ENCODE measurements at places on chromosomes 1 and 21.

- DNase-seq, result no peak
Measured at GRCh38 chr1:200207711-200208126, 180.2 kb downstream of the NR5A2 start.

- no peak for DNase-seq
Measured at GRCh38 chr1:216047811-216048572, 375.3 kb downstream of the USH2A start.

GRCh38 chr1:212459656-212460055 lies 26.9 kb downstream of the NENF start:
- DNase-seq, result no peak

GRCh38 chr1:54866801-54867716 lies 19.9 kb downstream of the DHCR24 start:
- no peak for DNase-seq

DNA sequence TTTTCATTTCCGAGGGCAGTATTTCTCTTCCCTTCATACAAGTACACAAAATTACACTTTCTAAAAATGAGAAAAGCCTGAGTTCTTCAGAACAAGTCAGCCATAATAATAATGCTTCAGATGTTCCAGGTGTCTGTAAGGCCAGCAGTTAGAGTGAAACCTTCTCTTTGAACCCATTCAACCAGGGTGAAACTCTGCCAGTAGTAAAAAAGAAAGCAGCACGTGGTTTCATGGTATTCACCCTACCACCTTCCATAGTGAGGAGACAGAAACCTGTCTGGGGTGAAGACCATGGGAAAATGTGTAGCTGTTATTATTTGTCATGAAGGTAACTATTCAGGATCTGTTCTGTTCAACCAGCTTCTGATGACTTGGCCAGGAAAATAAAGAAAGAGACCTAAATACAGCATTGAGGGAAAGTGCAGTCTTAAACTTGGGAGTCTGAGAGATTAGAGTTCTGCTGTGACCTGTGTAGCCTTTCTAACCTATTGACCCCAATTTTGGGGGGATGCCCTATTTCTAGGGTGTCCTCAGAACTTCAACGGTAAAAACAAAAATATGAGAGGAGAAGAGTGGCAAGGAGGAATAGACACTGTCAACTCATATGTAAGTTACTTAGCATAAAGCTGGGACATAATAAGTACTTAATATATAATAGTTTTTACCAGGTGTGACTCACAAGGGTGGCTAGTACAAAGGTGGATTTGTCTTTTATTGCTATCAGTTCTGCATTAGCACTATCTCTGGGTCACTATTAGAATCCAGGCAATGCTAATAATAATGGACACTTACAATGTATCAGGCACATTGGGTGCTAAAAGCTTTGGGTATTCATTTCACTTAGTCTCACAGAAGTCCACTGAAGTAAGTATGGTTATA lies 70.0 kb upstream of the TNFSF4 start:
- no peak for DNase-seq

GRCh38 chr1:87464022-87464490 lies 135.4 kb downstream of the LMO4 start:
- DNase-seq, result no peak

DNA sequence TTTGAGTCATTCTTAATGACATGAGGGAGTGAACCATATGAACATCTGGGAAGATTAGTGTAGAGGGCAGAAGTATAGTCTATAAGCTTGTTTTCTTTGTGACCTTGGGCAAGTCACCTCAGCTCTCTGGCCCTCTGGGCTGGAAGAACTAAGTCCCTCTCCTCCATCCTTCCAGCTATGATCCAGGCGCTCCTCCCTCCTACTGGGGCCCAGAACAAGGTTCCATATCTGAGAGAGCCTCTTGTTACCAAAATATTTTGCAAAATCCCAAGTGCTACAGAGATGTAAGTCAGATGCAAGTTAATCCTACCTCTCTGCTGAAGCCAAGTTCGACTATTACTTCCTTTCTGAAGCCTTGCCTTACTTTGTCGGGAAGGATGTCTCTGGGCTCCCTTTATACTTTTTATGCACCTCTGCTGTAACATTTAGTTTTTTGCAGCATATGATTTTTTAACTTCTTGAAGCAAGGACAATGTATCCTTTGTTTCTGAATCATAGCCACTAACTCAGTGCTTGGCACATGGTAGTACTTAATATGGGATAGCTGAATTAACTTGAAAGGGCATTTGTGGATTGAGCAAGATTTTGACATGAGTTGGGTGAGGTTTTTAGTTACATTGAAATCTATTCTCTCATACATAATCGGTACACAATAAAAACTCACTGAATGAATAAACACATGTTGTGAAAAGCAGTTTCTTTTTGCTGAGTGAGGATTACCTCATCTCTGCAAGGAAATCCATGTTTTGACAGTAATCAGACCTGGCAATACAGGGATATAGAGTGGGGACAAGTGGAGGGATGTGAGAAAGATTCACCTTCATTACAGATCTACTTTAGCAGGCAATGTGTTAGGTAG lies 54.7 kb upstream of the BEND5 start:
- no peak for DNase-seq

DNA sequence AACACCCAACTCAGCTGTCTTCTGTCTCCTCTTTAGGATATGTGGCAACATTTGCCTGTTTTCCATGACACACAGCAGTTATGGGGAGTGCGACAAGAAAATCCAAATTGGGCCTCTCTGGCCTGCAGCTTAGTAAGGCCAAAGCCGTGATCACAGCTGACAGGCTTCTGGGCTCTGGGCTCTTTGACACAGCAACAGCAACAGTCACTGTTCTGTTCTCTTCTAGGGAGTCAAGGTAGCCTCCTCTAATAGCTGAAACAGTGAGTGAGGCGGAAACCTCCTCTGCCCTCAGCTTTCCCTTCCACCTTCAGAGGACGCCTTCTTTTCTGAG lies 19.0 kb downstream of the CLCA1 start:
- no peak for DNase-seq

- DNase-seq, result no peak
Measured at GRCh38 chr1:40769815-40770214, 13.8 kb upstream of the KCNQ4 start.

- DNase-seq, result no peak
Measured at GRCh38 chr1:9249534-9250410, 15.2 kb downstream of the H6PD start.

DNA sequence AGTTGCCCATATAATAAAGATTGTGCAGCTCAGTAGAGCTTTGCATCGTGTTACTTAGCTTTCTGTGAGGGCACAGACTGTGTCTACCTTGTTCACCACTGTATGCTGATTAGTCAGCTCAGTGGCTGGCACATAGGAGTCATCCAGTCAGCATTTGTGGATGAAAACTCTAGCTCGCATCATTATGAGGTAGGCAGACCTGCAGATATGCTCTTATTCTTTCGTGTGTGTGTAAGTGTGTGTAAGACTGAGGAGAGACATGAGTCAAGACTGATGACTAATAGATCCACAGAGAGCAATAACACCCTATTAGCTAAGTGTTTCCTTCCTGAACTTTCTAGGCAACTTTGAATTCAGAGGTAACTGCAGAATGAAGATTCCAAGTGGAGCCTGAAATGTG lies 17.1 kb downstream of the TTF2 start:
- peak; percentile 21 for DNase-seq

GRCh38 chr1:221072214-221072613 lies 193.0 kb downstream of the HLX start:
- DNase-seq, result no peak

DNA sequence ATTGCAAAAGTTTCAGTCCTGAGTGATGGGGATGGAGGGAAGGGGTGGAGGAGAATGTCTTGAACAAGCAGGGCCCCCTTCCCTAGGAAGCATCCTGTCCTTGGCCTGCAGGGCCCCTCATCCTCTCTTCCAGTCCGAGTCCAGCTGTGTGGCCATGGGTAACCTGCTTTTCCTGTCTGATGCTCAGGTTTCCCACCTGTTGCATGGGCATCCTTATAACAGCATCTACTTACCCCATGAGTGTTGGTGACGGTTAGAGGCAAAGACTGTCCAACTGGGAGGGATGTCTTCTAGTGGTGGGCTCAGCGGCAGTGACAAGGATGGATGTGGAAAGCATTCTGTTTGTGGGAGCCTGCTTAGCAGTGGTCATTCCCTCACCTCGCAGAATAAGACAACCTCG lies 1.9 kb downstream of the UBL4B start:
- no peak for DNase-seq

DNA sequence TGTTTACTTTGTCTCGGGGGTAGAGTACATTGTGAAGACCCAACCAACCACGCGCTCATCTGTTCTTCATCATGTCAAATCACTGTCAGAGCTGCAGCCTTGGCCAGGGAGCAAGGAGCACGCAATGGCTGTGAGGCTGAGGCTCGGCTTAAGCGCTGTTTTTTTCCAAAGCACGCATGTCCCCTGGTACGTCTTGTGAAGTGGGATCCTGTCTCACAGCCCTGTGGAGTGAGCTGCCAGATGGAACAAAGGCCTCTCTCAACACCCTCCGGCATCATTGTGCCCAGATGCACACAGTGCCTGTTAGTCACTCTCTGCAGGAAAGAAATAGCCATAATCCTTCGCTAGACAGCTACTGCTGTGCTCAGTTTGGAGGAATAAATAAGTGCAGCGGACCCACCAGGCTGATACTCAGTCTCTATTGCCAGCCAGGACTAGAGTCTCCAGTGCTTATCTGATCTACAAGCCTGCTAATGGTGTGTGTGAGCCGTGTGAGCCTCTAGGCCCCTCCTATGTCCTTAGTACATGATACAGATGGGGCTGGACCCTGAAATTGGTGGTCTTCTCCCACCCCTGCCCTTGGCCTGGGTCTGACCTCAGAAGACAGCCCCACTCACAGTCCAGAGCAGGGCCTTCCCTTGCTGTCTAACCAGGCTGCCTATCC lies 91.3 kb upstream of the COA6 start:
- DNase-seq, result no peak

DNA sequence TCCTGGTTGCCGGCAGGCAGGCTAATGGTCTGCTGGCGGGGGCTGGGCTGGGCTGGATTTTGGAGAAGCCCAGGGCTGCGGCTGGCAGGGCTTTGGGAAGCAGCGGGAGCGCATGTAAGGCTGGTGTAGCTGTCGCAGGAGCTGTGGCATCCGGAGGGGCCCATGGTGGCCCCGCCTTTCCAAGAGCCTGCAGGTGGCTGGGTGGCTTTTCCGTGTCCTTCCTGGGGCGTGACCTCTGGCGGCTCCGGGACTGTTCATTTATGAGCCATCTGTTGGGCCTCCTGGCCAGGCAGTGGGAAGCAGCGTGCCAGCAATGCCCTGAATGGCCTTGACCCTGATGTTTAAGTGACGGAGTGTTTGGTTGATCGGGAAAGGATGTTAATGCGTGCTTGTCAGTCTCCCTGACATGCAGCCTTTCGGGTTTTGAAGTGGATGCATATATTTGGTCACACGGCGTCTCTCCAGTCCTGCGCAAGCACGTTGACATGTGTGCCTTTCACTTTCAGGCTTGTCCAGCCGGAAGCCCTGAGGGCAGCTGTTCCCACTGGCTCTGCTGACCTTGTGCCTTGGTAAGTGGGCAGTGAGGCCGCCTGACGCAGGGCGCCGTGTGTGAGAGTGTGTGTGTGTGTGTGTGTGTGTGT lies 38.5 kb downstream of the AGPAT3 start:
- DNase-seq, result no peak

DNA sequence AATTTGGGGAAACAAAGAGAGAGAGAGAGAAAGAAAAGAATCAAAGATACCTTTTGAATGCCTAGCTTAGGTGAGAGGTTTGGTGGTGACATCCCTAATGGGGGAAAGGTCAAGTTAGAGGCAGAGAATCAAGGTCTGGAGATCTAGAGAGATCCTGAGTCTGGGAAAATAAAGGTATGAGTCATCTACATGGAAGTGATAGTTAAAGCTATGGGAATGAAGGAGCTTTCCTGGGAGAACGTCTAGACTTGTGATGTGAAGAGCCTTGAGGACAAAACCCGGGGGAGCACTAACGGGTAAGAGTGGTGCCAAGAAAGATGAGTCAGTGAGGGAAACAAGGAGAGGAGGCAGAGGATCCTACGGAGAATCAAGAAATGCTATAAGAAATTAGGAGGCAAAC lies 110.8 kb upstream of the RUNX1 start:
- DNase-seq, result no peak

Measured in activated T-helper 9 cell treated with anti-CD3 and anti-CD28 coated beads, Interleukin-2, amount 50 U/mL, for 16 hours (primary cell).